ENCODE measurements at places on chromosomes 11 and 22.

- no peak for DNase-seq
These were observed 587.7 kb downstream of the BRD1 start for GRCh38 chr22:49240016-49240380.

DNA sequence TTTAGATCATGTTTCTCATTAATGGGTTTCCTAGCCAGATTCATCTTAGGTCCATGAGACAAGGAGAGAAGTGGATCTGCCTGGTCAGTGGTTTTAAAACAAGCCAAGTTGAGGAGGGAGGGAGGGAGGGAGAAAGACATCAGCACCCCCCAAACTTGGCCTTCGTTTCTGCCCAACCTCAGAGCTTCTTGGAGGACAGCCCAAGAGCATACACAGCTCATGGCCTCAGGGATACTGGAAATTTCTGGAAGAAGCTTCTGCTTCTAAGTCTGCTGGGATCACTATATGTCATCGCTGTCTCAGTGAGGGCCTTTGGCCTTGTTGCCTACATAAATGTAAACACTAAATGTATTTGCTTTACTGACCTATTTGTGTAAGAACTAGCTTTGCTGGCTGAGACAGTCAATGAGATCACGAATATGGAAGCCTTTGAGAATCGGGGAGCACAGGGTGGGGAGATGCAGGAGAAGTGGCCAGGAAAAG is 375.1 kb downstream of the BUD13 start:
- DNase-seq: no peak

GRCh38 chr11:11137339-11137738 is 215.7 kb downstream of the CSNK2A3 start:
- DNase-seq: no peak

DNA sequence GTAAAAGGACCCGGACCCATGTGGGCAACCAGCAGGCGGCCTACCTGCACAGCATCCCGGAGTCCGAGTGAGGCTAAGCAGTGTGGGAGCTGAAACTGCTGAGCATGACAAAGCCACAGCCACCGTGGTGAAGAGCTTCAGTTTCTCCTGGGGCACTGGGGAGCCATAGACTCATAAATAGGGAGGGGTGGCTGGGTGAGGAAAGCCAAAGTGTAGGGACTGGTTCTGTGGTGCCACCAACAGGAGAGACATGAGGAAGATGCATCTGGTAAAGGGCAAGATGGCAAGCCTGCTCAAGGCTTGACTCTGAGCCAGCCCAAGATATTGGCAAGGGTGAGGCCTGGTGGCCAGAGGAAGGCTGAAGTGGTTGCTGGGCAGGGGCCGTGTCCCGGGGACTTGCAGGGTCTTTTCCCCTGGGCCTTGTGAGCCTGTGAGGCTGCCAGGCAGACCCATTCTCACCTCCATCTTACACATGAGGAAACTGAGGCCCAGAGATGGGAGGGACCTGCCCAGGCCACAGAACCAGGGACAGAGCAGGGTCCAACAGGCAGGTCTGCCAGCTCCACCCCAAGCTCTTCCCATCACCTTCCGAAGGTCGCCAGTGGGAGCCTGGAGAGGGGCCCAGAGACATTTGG is 30.4 kb downstream of the CYTH4 start:
- DNase-seq: no peak

DNA sequence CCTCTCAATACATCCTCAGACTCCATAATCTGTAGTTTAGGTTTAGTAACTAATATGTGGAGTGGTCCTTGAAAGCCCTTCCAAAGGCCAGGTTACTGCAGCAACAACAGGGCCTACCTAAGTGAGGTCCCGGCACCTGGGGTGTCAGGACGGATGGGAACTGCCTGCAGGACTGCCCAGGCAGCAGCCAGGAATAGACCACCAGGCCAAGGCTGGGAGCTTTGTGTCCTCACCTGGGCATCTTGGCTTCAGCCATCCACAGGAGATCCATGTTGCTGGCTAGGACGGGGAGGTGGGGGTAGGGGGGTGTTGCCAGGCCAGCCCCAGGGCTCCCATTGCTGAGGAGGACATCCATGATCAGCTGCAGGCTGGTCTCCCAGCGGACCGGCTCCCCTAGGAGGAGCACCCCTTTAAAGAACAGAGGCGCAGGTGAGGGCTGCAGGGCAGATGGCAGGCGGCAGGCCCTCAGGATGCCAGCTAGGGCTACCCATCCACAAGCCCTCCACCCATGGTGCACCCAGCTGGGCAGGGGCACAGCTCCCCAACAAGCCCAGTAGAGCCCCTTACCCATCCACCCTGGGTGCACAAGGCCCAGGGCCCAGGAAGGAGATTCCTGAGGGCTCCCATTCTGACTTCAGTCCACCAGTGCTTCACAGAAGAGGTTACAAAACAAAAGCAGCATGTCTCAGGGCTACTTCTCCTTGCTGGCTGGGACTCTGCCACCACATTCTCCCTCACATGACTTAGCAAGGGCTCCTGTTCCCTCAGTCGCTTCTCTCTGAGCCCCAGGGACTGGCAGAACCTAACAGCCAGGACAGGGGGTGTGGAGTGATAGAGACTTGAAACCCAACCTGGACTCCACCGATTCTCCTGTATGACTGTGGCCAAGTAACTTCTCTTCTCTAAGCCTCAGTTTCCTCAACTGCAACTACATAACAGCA is 18.0 kb downstream of the HDHD5 start:
- no peak for DNase-seq

DNA sequence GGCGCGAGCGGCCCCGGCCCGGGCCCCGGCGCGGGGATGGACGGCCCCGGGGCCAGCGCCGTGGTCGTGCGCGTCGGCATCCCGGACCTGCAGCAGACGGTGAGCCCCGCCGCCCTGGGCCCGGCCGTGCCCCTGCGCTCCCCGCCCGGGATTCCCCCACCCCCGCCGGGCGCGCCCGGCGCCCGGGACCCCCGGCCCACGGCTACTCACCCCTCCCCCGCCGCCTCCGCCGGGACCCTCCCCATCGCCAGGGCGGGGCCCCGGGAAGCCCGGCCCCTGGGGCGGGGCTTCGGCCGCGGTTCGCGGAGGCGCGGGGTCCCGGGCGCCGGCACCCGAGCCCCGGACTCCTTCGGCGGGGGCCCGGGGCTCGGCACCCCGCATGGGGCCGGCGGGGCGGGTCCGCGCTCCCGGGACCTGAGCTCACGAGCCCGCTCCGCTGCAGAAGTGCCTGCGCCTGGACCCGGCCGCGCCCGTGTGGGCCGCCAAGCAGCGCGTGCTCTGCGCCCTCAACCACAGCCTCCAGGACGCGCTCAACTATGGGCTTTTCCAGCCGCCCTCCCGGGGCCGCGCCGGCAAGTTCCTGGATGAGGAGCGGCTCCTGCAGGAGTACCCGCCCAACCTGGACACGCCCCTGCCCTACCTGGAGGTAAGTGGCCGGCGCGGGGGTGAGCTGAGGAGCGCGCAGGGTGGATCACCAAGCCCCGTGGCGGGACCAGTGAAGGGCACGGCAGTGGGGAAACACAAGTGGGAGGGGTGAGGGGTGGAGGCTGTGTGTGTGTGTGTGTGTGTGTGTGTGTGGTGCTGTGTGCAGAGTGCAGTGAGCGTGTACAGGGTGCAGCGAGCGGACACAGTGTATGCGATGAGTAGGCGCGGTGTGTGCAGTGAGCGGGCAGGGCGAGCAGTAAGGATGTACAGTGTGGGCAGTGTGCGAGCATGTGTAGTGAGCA is 2.3 kb downstream of the SHANK3 start:
- no peak for DNase-seq

- DNase-seq: no peak
These were observed 30.2 kb upstream of the CLTCL1 start for GRCh38 chr22:19321757-19322156.

- DNase-seq: no peak
These were observed 124.5 kb downstream of the TRIM44 start for GRCh38 chr11:35787013-35787504.

- no peak for DNase-seq
These were observed 206.5 kb downstream of the FAM181B start for GRCh38 chr11:82527081-82527584.

- peak; percentile 42 for DNase-seq
These were observed 539 bp downstream of the EIF4ENIF1 start for GRCh38 chr22:31488988-31489617.

DNA sequence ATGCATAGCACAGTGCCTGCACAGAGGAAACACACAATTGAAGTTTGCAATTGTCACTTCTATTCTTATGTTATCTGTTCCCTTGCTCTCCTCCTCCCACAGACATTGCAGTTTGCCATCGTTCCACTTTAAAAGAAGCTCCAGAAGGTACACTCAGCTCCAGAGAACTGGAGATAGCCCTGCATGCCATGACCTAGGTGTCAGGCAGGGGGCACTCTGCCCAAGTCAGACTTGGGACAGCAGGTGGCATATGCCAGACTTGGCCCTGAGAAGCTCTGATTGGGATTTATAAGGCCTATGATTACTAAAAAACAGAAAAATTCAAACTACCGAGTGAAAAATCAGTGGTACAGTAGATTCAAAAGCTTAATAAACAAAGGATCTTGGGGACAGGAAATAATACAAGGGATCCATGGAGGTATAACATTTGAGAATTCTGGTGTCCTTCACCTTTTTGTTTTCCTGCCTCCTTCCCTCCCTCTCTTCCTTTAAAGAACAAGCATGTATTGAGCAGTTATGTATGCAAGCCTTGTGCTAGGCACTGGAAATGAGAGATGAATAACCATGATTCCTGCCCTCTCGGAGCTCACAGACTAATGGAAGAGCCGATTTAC is 40.0 kb downstream of the TENM4 start:
- no peak for DNase-seq

GRCh38 chr11:12182302-12182675 is 71.9 kb downstream of the MICAL2 start:
- DNase-seq: no peak

DNA sequence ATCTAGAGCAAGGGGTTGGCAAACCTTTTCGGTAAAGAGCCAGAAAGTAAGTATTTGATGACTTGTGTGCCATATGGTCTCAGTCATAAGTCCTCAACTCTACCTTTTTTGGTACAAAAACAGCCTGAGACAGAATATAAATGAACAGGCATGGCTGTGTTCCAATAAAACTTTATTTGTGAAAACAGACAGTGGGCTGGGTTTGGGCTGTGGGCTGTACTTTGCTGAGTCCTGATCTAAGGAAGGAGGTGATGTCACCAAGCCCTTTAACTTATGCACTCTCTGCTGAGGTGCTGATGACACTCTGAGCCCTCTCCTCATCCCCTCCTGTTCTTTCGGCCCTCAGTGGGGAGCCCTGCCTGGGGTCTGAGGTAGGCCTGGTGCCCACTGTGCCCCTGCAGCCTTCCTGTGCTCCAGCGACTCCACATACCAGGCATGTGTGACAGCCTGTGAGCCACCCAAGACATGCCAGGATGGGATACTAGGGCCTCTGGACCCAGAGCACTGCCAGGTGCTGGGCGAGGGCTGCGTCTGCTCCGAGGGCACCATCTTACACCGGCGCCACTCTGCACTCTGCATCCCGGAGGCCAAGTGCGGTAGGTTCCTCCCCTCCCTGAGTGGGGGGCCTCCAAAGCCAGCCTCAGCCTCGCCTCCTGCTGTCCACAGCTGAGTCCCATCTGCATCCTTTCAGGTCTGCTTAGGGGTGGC is 85.9 kb upstream of the MYOD1 start:
- DNase-seq: no peak

- DNase-seq: no peak
These were observed 34.5 kb downstream of the GNB1L start for GRCh38 chr22:19819911-19820879.

GRCh38 chr11:120363436-120363835 is 27.2 kb downstream of the ARHGEF12 start:
- no peak for DNase-seq

DNA sequence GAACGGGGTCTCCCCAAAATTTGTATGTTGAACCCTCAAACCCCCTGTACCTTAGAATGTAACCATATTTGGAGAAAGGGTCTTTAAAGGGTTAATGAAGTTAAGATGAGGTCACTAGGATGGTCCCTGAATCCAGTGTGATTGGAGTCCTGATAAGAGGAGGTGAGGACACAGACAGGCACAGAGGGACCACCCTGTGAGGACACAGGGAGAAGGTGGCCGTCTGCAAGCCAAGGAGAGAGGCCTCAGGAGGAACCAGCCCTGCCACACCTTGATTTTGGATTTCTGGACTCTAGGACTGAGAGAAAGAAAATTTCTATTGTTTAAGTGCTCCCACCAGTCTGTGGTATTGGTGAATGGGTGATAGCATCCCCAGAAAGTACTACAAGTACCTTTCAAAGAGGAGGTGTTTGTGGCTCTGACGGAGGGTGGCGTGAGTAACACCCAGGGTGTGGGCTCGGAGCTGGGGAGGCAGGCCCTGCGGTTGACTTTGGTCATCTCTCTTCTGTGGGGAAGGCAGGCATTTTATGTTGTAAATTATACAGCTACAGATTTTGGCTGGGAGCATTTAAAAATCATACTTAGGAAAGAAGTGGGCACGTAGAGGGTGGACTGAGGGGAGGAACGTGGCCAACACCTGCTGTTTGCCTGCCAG is 13.8 kb downstream of the MRGPRF start:
- DNase-seq: no peak

DNA sequence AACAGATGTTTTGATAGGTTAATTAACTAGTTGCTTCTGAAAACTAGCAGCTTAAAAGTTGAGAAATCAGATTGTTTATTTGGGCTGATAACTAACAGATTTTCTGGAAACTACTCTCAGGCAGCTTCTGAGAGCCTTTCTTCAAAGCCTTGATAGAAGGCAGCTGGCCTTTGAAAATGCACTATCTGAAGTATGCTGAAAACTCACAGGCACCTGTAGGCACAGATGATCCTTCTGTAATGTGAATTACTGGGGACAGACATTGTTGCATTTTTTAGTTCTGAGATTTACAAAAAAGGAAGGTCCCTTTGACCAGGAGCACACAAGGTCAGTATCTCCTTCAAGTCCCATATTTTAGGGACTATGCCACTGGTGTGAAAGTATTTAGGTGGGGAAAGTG is 460.8 kb upstream of the CNTN5 start:
- DNase-seq: no peak

GRCh38 chr11:102081313-102081712 is 28.9 kb upstream of the YAP1 start:
- no peak for DNase-seq

GRCh38 chr11:35549787-35550186 is 24.4 kb upstream of the PAMR1 start:
- DNase-seq: no peak

Data from activated CD4-positive, CD25-positive, alpha-beta regulatory T cell treated with anti-CD3 and anti-CD28 coated beads, Interleukin-2, amount 50 U/mL, for 72 hours (primary cell).